ENCODE measurements at places on chromosomes 11 and 22. TPM values are rescaled to one million over a fixed set of nuclear protein-coding genes. Genes with fewer than 3 reads are reported as not detected.

GRCh38 chr22:45444168-45444567, 30.7 kb downstream of the RIBC2 start:
- H3K36me3 ChIP-seq: no peaks in the 10 kb centered on the region
- H3K4me1 ChIP-seq: no peaks in the 10 kb centered on the region
- DNase-seq: no peak
- H3K27ac ChIP-seq: no peak overlapping the region
- H3K4me3 ChIP-seq: no peak overlapping the region

Gene TEX12
- 0.39 TPM for total RNA-seq

- H3K4me3 ChIP-seq: no peak overlapping the region
- H3K4me1 ChIP-seq: no peaks in the 10 kb centered on the region
- no peak for DNase-seq
- H3K27ac ChIP-seq: no peak overlapping the region
Observed at GRCh38 chr11:43393765-43394355, 35.1 kb downstream of the TTC17 start.

Gene LDHAL6A
- not detected for total RNA-seq
